ENCODE measurements at places on chromosomes 13 and 19.

DNA sequence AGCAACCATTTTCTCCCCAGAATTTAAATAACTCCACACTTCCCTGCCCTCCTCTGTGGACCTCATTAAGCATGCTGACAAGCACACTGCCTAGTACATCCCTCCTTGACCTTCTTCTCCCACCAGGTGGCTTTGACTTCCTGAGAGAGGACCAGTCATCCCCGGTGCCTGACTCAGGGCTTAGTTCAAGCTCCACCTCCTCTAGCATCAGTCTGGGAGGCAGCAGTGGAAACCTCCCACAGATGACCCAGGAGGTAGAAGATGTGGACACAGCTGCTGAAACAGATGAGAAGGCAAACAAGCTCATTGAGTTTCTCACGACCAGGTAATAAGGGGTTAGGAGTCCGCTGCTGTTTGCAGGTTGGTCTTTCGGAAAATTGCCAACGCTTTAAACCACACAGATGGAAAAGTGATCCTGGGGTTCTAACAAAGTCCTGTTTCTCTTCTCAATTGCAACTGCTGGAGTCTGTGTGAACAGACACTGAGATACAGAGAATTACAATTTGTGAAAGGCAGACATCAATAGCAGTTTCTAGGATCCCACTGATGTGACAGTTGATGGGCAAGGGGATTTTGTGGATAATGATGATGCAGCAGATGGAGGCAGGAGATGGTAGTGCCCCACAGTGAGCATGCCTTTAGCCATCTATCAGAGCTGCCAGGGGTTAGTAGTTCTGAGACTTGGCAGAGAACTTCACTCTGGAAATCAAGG, 86.7 kb downstream of the ZAR1L start:
- no peak for DNase-seq

- DNase-seq = no peak
Observed at GRCh38 chr13:46844431-46844830, 47.5 kb upstream of the ESD start.

- no peak for DNase-seq
Observed at GRCh38 chr13:41746259-41746658, 214.7 kb downstream of the VWA8 start.

DNA sequence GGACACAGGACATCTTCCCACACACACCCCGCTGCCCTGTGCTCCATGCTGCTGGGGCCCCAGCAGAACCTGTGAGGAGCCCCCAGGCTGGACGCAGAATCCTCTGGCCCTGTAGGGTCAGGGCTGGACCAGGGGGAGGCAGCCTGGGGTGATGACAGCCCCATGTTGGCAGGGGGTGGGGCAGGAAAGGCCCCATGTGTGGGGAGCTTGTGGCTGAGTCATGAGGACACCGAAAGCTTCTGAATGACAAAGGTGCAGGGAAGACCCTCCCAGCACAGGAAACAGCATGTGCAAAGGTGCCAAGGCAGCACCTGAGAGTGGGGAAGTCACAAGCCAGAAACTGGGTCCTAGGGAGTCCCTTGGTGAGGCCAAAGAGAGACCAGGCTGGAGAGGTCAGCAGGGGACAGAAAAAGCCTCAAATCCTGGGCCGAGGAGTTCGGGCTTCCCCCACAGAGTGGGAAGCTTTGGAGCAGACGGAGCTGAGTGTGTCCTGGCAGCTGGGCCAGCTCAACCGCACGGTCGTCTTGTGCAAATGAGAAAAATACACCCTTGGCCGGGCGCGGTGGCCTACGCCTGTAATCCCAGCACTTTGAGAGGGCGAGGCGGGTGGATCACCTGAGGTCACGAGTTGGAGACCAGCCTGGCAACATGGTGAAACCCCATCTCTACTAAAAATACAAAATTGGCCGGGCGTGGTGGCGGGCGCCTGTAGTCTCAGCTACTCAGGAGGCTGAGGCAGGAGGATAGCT, 17.5 kb downstream of the ATP8B3 start:
- DNase-seq = no peak

DNA sequence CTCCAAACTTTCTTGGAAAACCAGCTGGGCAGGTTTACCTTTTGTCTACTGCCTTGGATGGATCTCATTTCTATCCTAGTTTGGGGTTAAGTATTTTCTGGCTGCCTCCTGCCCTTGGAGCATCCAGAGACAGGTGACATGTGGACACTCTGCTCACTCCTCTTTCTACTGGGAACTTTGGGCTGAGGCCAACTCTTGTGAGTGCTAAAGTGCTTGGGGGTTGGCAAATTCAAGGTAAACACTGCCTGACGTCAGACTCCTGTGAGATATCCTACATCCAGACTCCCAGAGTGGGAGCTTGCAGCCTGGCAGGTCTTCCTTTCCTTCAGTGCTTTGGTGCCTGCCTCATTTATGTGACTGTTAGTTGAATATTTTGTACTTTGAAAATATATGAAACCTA, 388.1 kb downstream of the KCNRG start:
- peak; percentile 23 for DNase-seq

DNA sequence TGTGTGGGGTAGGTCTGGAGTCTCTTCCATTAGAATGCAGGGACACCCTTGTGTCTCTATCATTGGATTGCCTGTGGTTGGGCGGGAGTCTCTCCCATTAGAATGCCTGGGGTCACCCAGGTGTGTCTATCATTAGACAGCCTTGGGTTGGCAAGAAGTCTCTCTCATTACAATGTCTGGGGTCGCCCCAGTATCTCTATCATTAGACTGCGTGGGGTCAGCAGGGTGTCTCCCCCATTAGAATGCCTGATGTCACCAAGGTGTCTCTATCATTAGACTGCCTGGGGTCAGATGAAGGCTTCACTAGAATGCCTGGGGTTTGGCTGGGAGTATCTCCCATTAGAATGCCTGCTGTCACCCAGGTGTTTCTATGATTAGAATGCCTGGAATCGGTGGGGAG, 1539.0 kb downstream of the UQCRFS1 start:
- no peak for DNase-seq

- peak; percentile 12 for DNase-seq
Observed at GRCh38 chr19:7734220-7735203, 2.6 kb upstream of the CLEC4G start.

DNA sequence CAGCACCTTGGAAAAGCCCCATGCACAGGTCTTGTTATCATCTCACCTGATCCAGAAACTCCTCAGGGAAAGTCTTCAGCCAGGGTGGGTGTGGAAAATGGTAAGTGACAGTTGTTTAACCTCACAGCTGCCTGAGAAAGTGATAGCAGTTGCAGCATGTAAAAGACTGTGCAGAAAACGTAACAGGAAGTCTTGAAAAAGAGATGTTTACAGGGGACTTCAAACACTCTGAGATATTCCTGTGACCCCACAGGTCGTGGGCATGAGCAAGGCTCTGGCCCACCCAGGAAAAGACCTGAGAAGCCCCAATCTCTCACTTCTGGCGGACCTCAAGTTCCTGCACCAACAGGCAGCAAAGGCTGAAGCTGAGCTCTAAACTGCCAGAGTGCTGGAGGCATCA, 826.9 kb downstream of the UQCRFS1 start:
- DNase-seq = no peak

- peak; percentile 40 for DNase-seq
Observed at GRCh38 chr19:8610041-8610935, at the start of gene ADAMTS10. Gene ADAMTS10, minus strand, starts transcription at chr19:8610715. Its CDS starts 5,005 bp downstream, at chr19:8605710.

- peak; percentile 92 for DNase-seq
Observed at GRCh38 chr13:94369972-94370436, 109.5 kb downstream of the DCT start.

- DNase-seq = no peak
Observed at GRCh38 chr13:86174622-86175021, 375.4 kb upstream of the SLITRK6 start.

GRCh38 chr19:11560404-11561051, 1.5 kb upstream of the ELOF1 start:
- DNase-seq = no peak

GRCh38 chr13:38002606-38003005, 133.0 kb upstream of the TRPC4 start:
- DNase-seq = no peak

- no peak for DNase-seq
Observed at GRCh38 chr13:22103046-22104027, 432.5 kb downstream of the FGF9 start.
